ENCODE measurements at places on chromosomes 13 and 19.
A peak's percentile ranks its signal among the peaks of the same experiment; 100 is the strongest.

DNA sequence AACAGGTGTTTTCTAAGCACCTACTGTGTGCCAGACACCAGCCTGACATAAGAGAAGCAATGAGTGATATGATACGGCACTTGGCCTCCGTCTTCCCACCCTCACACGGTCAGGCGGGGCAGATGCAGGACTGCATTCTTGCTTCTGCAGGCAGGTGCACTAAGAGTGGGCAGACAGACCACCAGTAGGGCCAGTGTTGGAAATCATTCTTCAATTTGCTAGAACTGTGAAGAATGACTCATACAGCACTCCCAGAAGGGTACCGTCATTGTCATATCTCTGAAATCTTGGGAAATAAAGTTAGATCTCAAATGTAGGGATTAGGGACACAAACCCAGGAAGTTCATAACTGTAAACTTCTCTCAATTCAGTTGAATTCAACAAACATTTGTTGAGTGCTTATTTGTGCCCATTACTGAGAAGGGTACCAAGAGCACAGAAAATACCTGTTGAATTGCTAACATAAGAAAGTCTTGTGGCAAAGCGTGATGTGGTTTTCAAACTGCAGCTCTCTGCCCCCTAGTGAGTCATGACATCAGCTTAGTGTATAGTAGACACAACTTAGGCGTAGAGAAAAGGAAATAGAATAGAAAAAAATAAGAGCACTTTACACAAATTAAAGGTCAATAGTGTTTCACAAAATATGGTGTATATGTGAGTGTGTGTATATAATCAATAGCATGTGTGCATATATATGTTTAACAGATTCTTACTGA is 76.1 kb downstream of the TEX26 start:
- DNase-seq = no peak

- peak; percentile 79 for DNase-seq
These were observed 17.7 kb downstream of the CCDC97 start for GRCh38 chr19:41327576-41328156.

- DNase-seq = no peak
These were observed 24.3 kb downstream of the ARHGEF7 start for GRCh38 chr13:111139452-111139851.

DNA sequence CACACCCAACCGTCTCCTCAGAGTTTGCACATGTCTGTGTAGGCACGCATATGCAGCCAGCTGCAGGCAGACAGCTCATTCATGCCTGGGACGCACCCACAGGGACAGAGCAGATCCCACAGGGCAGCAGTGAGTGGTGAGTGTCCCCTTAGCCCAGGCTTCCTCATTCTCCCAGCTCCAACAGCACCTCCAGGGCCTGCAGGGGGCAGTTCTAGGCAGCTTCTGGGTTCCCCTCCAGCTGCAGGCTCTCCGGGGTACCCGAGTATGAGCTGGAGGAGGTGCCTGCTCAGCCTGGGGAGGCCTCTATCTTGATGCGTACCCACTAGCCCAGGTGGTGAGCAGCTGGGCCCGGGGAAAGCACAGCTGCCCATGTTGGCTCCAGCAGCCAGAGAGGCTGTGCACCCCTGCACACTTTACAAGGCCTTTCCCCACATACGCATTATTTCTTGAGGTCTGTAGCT is 1.3 kb upstream of the SHANK1 start:
- DNase-seq = no peak

GRCh38 chr13:92487238-92487637 is 739.4 kb upstream of the GPC6 start:
- DNase-seq = no peak

GRCh38 chr13:94761407-94761806 is 49.1 kb upstream of the SOX21 start:
- no peak for DNase-seq

GRCh38 chr13:100646871-100647270 is 27.7 kb downstream of the TMTC4 start:
- DNase-seq = no peak

DNA sequence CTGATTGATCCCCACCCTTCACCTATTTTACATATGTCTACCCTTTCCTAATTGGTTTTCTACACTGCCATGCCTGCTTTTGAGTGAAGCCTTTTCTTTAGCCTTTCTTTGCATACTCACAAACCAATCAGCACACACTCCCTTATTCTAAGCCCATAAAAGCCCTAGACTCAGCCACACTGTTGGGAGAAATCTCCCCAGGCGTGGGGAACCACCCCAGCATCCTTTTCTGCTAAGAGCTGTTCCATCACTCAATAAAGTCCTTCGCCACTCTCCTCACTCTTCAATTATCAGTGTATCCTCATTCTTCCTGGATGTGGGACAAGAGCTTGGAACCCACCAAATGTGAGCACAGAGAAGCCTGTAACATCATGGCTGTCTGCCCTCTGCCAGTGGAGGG is 343.6 kb downstream of the SLITRK1 start:
- DNase-seq = no peak

- no peak for DNase-seq
These were observed 1274.6 kb downstream of the SLITRK5 start for GRCh38 chr13:88945793-88946192.

- no peak for DNase-seq
These were observed 158.1 kb downstream of the SUCLA2 start for GRCh38 chr13:47843005-47843404.

DNA sequence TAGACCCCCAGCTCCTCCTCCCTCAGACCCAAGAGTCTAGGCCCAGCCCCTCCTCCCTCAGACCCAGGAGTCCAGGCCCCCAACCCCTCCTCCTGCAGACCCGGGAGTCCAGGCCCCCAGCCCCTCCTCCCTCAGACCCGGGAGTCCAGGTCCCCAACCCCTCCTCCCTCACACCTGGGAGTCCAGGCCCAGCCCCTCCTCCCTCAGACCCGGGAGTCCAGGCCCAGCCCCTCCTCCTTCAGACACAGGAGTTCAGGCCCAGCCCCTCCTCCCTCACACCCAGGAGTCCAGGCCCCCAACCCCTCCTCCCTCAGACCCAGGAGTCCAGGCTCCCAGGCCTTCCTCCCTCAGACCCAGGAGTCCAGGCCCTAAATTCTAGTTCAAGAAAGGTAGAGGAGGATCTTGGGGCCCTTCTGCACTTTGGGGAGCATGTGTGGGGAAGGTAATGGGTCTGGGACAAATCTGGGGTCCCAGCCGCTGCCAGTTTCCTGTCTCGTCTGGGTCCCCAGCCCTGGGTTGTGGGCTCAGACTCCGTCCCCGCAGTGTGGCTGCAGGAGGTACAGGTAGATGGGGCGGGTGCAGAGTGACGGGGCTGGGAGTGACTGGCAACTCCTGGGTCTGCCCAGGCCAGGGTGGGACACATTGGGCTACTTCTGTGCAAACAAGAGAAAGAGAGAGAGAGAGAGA is 3.2 kb upstream of the TMEM190 start:
- DNase-seq = no peak

DNA sequence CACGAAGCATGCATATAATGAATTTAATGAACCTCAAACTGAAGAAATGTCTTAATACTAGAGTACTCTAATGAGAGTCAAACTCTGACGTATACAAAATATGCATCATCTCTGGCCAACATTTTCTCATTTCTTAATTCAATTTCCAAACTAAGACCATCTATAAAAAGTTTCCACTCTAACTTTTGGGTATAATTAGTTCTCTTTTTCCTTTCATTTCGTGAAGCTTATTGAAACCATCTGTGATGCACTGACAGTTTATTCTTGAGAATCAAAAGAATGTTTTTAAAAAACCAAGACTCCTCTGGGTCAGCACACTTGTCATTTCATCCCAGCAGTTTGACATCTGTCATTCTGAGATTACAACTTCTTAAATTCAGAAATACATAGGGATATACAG is 90.0 kb downstream of the CAB39L start:
- DNase-seq = no peak

GRCh38 chr19:2567580-2567979 is 91.7 kb downstream of the GADD45B start:
- no peak for DNase-seq

- peak; percentile 95 for DNase-seq
These were observed 580 bp downstream of the HSD17B14 start for GRCh38 chr19:48835734-48836088.

DNA sequence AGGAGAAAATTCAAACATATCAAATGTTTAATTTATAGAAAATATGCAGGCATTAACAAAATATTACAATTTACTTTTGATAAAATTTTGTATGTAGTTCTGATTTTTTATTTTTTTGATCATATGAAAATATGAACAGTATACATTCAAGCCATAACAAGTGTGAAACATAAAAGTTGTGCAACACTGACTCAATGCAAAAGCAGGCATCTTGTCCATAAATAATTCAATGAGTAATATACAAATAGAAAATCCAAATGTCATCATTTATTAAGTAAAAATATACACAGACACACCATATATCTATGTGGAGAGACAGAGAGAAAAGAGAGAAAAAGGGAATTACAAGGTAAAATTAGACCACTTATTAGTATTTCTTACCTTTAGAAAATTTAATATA is 1183.9 kb downstream of the SLITRK1 start:
- no peak for DNase-seq

GRCh38 chr13:36915106-36915505 is 4.9 kb downstream of the SMAD9 start:
- DNase-seq = no peak

- no peak for DNase-seq
These were observed at the start of gene FCER2 for GRCh38 chr19:7701654-7702457. Gene FCER2, minus strand, starts transcription at chr19:7702131. Its CDS starts 2,371 bp downstream, at chr19:7699760.

- DNase-seq = no peak
These were observed 252.6 kb downstream of the SLITRK5 start for GRCh38 chr13:87923753-87924152.

DNA sequence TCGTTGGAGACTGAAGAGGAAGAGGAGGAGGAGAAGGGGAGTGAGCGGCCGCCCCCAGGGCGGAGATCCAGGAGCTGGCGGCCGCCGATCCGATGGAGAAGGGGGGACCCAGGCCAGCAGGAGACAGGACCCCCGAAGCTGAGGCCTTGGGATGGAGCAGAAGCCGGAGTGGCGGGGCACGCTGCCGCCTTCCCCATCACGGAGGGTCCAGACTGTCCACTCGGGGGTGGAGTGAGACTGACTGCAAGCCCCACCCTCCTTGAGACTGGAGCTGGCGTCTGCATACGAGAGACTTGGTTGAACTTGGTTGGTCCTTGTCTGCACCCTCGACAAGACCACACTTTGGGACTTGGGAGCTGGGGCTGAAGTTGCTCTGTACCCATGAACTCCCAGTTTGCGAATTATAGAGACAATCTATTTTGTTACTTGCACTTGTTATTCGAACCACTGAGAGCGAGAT is 1.8 kb downstream of the GADD45B start:
- DNase-seq = no peak

DNA sequence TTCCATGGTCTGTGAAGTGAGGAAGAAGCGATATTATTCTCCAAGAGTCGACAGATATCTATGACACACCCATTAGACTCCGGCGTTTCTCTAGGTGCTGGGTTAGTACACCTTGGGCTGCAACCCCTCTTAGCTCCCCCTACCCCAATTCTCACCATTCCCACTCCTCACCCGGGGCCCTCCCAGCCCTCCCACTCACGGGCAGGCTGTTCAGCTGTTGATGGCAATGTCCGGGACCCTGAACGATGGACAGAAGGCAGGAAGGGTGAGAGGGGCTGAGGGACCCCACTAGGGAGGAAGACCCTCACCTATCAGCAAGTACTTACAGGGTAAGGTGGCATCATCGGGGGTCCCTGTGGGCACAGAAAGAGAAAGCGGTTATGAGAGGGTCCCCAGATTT is 9.2 kb downstream of the LGALS4 start:
- DNase-seq = no peak

GRCh38 chr13:43293986-43294385 is 270.6 kb downstream of the DNAJC15 start:
- no peak for DNase-seq

DNA sequence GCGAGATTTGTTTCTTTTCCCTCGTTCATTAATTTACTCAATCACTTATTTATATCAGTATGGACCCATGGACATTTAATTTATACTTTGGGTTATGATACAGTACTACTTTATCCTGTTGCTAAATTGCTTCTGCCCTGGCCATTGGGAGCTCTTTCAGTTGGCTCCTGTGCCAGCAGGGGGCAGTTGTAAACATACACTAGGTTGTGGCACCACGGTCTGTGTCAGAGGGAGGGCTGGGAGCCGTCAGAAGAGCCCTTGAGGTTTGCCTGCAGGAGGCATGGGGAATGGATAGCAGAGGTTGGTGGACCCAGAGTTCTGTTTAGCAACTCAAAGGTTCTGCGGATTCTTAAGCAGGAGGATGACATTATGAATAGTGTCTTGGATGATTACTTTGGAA is 94.3 kb downstream of the ERCC5 start:
- DNase-seq = no peak

DNA sequence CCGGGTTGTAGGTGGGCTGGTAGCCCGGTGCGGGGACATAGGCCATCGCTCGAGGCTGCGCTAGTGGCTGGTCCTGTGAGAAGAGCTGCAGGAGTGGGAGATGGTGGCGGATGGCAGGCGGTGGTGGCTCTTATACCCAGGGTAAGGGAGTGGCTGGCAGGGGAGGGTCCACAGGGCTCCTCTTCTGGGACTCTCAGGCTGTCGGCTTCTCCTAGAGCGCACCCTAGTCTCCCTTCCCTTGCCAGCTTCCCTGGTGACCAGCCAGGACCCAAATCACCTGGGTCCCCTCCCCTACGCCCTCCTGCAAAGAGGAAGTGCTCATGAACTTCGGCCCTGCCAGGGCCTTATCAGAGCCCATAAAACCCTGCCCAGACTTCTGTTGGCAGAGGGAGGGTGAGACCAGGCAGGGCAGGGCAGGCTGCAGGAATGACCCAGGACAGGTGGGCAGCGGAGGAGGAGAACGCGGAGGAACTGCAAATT is at the start of gene LGALS4:
Gene LGALS4 (minus strand): TSS at position 105 of the 480 bp plus-strand sequence. CDS start 59 bp downstream, at position 46.
- no peak for DNase-seq

GRCh38 chr13:113403255-113404104 is 39.5 kb upstream of the GRTP1 start:
- DNase-seq = no peak

DNA sequence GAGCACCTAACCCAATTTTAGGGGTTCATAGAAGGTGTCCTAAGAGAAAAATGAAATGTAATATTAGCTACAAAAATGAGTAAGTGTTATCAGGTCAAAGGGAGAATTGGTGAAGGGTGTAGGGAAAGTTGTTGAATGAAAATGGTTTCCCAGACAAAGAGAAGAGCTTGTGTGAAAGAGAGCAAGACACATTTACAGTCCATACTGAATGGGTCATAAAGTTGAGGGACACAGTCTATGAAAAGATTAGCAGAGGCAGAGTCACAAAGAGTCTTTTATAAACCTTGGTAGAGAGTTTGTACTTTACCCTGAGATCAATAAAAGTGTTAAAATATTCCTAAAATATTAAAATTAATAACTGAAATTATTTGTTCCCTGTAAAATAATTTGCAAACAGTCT is 759.4 kb downstream of the DIAPH3 start:
- no peak for DNase-seq

DNA sequence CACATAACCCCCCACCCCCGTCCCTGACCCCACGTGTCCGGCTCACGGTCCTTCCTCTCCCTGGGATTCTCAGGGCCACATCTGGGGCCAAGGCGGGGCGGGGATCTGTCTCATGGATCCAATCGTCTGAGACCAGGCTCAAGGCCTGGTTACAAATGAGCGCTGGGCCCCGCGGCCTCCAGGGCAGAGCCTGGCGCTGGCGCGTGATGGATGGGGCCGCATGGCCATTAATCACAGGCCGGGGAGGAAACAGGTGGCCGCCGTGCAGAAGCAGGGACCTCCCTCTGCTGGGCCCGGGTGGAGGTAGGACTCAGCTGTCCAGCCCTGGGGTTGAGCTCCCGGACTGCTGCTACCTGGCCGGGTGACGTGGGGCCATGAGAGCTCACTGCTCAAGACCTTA is 5.8 kb upstream of the TLE5 start:
- no peak for DNase-seq
